Stimulated activated CD4-positive, alpha-beta T cell treated with anti-CD3 and anti-CD28 coated beads, Interleukin-4, amount 100 ng/mL, for 4 hours (primary cell): ENCODE measurements at places on chromosomes 3 and 15.

DNA sequence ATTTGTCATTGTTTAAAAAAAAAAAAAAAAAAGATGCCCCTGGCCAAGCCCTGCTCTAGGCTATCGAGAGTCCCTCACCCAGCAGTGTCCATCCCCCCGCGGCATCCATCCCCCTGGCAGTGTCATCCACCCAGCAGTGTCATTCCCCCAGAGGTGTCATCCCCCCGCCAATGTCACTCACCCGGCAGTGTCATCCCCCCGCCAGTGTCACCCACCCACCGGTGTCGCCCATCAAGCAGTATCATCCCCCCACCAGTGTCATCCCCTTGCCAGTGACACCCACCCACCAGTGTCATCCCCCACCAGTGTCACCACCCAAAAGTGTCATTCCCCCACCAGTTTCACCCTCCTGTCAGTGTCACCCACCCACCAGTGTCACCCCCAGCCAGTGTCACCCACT lies 99.3 kb upstream of the PRR20G start:
- DNase-seq = no peak

GRCh38 chr3:65449841-65450428 lies 588.8 kb downstream of the MAGI1 start:
- no peak for DNase-seq

DNA sequence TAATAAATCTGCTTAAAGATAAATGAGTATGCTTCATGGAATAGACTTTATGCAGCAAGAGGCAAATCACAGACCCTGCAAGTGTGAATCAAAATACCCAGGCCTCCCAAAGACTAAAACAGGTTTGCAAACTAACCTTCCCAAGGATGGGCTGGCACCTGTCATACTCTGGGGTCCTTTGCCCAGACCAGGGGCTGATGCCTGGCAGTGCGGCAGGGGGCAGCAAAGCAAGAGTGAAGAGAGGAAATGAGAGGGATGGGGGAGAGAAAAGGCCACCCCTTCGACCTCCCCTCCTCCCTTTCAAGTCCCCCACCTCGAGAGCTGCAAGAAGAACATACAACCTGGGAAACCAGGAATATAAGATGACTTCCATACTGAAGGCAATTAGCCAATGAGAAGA lies 31.8 kb downstream of the XXYLT1 start:
- DNase-seq = no peak

GRCh38 chr15:64678126-64678819 lies 97.1 kb downstream of the RBPMS2 start:
- DNase-seq = no peak
